Posterior vena cava (tissue), 2 donors: ENCODE measurements at places on chromosomes 2 and 18.

DNA sequence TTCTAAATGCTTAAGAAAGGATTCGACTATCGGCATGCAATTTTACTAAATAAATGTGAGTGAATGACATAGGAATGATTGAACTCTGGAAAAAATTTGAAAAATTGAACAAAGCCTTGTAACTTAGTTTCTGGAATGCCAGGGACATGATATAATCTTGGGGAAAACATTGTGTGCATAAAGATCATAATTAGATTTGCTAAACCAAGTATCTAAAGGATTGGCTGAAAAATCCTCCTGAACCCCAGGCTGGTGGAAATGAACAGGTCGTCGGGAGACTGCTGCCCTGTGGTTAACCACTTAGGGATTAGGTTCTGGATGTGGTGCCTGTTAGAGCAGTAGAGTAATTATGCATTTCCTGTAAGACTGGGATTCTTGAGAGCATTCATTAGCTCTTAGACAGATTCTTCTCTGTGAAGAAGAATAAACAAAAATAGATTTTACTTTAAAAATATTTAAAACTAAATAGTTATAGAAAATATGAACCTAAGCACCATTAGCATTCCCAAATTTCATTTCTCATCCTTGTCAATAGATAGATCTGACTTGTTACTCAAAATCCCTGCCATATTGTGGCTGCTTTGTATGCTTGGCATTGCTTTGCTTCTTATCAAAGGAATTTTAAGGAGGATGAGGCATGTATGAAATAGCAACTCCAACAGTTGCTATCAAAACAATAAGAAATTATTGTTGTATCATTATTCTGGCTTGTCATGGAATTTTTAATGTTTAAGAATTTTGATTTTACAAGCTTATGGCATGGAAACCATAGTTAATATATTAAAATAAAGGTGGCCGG lies 55.9 kb downstream of the LYPD6B start:
- DNase-seq, result no peak

DNA sequence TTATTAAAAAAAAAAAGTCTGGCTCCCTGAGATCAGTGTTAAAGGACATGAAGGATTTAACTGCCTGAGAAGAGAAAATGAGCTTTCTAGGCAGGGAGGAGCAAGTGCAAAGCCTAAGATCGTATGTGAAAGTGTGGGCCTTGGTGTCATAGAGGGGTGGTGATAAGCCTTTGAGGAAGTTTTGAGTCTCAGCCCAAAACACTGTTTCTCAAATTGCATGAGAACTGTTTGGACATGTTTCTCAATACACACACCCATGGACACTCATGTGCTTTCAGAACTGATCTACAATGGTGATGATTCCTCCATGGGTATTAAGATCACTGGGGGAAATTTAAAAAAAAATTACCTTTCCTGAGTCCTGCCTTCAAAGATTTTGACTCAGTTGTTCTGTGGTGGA lies 336.7 kb upstream of the RND3 start:
- DNase-seq, result no peak

- DNase-seq, result no peak
These were observed 36.1 kb downstream of the NHEJ1 start for GRCh38 chr2:219124381-219125110.

DNA sequence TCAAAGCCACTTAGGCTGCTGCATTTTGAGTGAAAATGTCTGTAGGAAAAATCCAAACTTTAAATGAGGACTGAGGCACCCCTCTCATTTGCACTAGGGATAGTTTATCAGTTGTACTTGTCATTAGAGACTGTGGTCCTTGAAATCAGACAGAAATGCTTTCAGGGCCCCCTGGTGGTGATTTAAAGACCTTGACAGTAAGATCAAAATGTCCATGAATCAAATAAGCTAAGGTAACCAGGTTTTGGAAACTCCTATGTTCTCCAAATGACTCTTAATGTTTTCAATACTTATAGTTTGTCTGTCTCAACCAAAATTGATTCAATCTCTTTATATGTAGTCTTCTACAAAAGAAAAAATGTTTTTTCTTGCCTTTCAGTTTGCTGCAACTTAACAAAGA lies 28.8 kb upstream of the DDX18 start:
- DNase-seq, result no peak

DNA sequence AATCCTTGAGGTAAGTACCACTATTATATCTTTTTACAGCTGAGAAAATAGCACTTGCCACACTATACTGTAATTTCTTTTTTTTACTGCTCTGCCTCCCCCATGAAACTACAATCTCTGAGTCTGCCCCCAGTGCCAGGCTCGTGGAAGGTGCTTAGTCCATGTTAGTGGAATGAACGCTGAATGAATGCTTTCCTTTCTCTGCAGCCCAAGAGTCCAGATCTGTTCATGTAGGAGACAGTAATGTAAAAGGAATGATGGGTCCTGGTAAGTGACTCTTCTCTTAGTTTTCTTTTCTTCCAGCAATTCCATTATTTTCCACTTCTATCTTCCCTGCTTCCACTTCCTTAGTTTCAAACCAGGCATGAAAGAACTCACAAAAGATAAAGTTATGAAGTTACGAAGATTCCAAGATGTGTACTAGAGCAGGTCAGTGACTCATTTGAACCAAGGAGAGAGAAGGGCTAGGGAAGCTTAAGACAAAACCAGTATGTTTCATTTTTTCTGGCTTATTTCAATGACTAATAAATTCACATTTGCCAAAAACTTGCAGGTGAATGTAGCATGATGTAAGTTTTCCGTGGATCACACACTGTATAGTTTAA lies 46.0 kb downstream of the ARHGEF33 start:
- DNase-seq, result no peak

DNA sequence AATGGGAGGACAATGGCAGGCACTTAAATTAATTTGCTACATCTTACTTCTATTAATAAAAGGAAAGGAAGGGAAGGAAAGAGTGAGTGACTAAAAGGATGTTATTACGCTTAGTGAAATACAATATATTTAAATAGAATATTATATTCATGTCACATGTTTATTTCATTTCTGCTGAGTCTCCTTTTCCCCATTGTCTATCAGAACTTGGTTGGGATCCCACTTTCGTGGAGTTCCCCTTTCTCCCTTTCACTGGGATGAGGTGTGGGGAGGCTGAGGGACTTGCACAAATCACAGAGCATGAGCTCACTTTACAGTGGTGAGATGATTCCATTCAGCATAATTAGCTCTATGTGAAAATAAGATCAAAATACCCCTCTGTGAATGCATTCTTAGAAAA lies 730.6 kb downstream of the TSN start:
- DNase-seq, result no peak

- DNase-seq, result no peak
These were observed 149.1 kb downstream of the GREB1L start for GRCh38 chr18:21391074-21391673.

DNA sequence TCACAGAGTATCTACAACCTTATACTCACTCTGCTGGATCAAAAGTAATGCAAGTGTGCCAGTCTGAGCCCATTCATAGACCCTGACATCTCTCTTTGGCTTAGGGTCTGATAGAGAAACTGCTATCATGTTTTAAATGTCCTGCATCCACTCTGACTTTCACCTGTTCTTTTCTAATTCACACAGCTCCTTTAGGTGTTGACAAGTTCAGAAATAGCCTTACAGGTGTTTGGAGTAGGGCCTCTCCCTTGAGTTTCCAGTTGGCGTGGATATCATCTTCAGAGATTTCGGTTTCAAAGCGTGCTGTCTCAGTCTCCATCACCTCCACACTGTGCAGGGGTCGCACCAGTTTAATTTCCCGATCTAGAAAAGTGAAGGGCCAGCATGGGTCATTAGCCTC lies 150.3 kb downstream of the PLEKHA3 start:
- DNase-seq, result no peak

DNA sequence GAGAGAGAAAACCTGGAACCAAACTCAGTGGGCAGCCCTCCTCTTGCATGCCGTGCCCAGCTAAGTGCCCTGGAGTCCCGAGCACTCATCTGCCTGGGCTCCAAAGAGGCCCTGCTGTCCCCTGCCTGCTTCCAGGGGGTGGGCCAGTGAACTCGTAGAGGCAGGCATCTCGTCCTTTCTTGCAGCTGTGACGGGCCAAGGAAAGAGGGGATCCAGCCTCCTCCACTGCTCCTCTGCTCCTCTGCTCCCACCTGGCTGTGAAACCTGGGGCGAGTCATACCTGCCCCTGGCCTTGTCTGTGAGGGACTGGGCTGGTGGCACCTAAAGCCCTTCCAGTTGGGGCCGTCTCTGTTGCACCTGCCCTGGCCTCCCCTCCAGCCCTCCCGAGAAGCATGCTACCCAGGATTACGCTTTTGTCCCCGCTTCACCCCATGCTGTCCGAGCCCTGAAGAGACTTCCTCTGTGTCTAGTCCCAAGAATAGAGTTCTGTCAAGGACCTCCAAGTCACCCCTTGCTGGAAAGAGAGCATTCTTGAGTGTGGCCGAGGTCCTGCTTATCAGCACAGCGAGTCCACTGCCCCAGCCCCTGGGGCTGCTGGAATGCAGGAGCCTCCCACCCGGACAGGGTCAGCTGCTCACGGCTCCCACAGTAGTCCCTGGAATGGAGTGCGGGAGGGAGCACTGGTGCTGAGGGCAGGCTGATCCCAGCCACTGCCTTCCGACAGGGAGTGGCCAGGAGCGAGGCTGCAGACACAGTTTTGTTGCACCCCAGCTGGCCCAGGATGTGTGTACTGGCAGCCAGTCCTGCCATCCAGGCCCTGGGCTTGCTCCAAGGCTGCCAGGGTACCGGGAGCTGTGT lies 14.3 kb downstream of the KCNK3 start:
- no peak for DNase-seq

DNA sequence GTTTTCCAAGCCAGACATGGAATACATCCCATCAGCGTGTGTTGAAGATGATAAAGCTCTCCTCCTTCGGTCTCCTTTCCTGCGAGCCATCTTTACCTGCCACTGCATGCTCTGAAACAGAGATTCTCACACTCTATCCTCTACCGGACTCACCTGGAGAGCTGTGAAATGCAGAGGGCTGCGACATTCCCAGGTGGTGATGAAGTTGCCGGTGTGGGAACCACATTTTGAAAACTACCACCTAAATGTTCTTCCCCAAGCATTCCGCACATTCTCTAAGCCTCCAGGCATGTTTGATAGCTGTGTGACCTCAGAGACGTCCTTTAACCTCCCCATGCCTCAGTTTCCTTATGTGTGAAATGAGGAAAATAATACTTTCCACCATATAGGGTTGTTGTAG lies 226.2 kb upstream of the RAB6C start:
- DNase-seq, result no peak

- no peak for DNase-seq
These were observed 7.6 kb upstream of the ZFAND2B start for GRCh38 chr2:219198974-219199373.

DNA sequence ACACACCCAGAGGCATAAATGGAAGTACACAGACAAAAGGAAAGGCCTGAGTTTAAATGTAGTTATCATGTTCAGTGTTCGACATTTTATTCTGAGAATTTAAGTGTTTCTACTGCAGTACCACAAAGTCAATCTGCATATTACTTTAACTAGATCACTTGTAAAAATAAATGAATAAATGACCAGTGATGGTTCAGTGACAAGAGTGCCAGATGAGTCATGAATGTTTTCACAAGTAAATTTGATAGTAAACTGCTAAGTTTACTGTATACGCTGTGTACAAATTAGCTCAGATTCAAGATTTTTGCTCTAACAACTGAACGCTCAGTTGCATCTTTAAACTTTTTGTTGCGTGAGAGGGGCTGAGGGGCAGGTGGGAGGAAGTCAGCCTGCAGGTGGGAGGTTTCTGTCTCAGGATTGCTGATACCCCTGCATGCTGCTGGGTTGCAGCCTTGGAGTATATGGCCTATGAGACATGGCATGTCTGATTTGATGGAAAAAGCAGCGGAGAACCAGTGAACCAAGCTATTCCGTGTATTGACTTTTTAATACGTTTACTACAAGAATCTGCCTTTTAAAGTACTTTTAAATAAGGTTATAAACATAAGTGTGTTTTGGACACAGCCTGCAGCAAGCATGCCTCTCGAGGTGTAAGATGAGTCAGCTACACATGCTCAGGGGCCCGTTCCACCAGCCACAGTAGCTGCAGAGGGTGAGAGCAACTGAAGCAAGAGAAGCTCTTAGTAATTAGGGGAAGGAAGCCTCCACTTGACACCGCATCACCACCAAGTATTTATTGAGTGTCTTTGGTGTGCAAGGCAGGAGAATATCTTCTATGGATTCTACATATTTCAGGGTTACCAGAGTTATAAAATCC lies 245.1 kb downstream of the NEDD4L start:
- no peak for DNase-seq

- DNase-seq, result no peak
These were observed 142.5 kb downstream of the FMNL2 start for GRCh38 chr2:152477347-152478092.

DNA sequence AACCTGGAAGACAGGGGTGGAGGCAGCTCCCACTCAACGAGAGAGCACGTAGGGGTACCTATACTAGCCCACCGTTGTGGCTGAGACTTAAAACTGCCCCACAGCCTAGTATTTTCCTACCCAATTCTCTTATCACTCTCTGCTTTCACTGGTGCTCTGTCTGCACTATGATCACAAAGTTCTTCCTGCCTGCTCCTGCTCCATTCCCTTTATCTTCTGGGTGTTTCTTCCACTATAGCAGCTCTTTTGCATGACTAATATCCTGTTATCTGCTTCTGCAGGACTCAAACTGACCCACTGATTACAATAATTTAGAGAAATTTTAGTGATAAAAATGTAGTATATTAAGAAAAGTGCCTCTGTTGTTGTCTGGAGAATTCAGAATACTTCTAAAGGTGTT lies 184.8 kb downstream of the LRP1B start:
- DNase-seq, result no peak

GRCh38 chr2:20561637-20562454 lies 89.1 kb downstream of the HS1BP3 start:
- no peak for DNase-seq

DNA sequence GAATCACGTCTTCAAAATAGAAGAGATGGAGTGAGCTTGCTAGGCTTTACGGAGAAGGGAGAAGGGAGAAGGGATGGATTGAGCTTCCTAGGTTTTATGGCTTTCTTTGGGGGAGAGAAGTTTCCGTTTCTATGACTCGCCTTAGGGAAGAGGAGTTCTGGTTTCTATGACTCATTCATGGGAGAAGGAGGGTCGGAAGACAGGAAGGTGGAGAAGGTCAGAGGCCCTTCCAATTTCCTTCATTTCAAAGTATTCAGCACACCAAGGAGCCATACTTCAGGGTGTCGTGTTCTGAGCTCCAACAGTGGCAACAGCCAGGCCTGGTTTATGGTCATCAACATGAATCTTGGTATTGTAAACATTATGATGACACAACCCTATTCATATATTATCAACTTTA lies 284.7 kb upstream of the VWC2L start:
- DNase-seq, result no peak

- DNase-seq, result no peak
These were observed 21.5 kb upstream of the ALKAL2 start for GRCh38 chr2:309148-309953.

DNA sequence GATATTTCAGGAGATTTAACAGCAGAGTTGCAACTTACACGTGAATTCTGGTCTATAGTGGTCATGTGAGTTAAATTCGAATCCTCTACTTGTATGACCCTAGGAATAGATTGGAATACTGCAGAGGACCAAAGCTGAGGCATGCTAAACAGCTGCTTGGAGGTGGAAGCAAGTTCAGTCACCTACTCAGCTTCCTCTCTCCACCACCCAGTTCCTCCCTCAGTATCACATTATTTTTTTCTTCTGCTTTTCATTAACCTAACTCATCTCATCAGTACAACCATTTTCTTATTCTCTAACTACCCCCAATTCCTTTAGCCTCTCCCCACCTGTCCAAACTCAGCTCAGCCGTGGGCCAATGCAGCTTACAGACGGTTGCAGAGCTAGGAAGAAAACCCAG lies 385.5 kb downstream of the SETBP1 start:
- no peak for DNase-seq
